ENCODE measurements at places on chromosomes 2 and 18.
A peak's percentile ranks its signal among the peaks of the same experiment; 100 is the strongest.

DNA sequence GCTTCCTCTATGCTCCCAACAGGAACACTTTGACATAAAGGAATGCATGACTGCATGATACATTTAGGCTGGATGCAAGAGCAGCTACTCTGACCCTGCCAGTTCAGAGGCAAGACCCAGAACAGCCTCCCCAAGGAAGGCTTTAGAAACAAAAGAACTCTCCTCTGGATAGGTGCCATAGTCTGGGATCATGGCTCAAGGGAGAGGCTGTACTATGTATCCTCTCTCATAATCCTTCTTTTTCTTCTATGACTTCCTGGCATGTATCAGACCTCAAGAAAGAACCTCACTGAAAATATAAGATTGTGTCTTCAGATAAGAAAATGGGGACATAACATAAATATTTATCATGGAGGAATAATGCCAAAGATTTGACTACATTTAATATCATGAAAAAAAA, 194.0 kb upstream of the LYPD1 start:
- no peak for DNase-seq

- DNase-seq, result peak; percentile 19
Observed at GRCh38 chr2:215771241-215771640, 242.1 kb downstream of the MREG start.

DNA sequence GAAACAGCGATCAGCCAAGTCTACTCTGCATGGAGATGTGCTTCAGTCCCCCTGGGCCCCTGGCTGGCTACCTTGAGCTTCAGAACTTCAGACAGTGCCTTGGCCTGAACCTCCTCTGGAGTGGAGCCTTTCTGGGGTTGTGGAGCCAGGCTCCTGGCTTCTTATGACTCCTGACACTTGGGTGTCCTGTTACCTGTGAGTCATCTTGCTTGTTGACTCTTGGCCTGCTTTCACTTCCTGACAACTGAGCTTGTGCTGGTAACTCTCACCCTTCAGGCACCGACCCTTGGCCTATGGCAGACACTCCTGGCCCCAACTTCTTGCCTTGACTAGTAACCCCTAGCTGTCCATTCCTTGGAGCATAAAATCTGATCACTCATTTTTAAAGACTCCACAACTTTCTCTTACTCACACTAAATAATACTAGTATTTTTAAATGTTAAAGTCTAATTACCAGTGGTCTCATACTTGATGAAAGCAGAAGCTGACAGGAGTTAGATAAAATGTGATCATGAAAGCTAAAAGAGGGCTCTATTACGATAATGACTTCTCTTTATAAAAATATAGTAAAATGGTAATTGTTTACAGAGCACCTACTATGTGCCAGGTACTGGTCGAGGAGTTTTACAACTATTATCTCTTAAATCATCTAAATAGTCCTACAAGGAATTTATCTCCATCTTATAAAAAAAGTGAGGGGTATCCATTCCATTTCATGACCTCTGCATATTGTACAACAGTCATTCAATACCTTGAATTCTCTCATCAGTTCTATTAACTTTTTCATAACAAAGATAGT, 46.3 kb upstream of the VIT start:
- no peak for DNase-seq

- no peak for DNase-seq
Observed at GRCh38 chr2:164510895-164511294, 110.4 kb downstream of the GRB14 start.

GRCh38 chr2:39069136-39069515, 51.7 kb downstream of the SOS1 start:
- DNase-seq, result no peak

DNA sequence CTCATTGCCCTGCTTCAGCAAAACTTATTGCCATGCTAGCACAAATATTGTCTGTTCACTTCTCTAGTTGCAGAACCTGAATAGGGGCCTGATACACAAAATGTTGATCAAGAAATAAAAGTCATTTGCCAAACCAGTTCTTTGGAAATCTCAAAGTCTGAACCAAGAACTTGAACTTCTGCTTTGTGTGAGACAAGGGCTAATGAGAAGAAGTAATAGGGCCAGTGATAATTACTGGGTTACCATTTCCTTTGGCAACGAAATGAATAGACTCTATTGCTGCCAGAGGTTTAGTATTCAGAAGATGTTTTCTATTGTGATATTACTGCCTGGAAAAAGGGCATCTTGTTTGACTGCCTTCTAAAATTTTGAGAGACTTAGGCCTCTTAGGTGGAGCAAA, 35.0 kb downstream of the TMEFF2 start:
- no peak for DNase-seq

- peak; percentile 32 for DNase-seq
Observed at GRCh38 chr2:69366-70344, 23.4 kb upstream of the FAM110C start.

DNA sequence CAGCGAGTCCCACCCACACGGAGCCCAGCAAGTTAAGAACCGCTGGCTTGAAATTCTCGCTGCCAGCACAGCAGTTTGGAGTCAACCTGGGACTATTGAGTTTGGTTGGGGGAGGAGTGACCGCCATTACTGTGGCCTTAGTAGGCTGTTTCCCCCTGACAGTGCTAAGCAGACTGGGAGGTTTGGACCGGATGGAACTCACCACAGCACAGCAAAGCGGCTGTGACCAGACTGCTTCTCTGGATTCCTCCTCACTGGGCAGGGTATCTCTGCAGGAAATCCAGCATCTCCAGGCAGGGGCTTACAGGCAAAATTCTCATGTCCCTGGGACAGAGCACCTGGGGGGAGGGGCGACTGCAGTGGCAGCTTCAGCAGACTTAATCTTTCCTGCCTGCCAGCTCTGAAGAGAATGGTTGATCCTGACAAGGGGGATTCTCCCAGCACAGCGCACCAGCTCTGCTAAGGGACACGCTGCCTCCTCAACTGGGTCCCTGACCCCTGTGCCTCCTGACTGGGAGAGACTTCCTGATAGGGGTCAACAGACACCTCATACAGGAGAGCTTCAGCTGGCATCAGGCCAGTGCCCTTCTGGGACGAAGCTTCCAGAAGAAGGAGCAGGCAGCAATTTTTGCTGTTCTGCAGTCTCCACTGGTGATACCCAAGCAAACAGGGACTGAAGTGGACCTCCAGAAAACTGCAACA, 425.4 kb downstream of the NYAP2 start:
- no peak for DNase-seq

- no peak for DNase-seq
Observed at GRCh38 chr2:219252084-219252483, 959 bp upstream of the TUBA4B start.

DNA sequence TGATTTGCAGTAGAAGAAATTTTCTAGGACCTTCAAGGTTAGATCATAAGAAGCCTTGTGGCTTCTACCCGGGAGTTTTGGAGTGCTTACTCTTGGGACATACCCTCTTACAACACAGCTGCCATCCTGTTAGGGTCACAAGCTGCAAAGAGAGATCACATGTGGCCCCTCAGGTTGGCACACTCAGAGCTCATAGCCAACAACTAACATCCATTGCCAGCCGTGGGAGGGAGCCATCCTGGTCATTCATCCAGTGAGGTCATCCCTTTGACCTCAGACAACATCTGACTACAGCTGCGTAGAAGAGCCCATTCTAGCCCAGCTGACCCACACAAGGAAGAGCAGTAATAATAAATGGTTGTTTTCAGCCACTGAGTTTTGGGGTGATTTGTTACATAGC, 76.9 kb upstream of the NABP1 start:
- DNase-seq, result no peak

DNA sequence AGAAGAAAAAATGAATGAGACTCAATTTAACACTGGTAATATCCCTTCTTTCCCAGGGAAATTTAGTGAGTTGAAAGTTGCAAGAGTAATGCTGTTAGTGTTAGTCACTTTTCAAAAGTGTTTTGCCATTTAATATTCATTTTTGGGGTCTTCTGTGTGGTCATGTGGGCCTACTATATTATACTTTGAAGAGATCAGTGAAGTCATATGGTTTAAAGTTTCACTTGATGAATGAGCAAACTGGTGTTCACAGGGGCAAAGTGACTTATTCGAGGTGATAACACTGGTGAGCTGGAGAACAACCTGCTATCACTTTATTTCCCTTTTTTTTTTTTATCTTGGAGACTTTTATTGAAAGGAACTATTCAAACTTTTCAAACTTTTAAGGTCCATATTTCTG, 196.0 kb downstream of the PLCL1 start:
- no peak for DNase-seq

- DNase-seq, result peak; percentile 64
Observed at GRCh38 chr2:74440378-74441169, 1.2 kb downstream of the RTKN start.

GRCh38 chr2:168662651-168663208, 139.7 kb upstream of the NOSTRIN start:
- DNase-seq, result no peak

- DNase-seq, result no peak
Observed at GRCh38 chr2:204655101-204655500, 109.8 kb downstream of the PARD3B start.

DNA sequence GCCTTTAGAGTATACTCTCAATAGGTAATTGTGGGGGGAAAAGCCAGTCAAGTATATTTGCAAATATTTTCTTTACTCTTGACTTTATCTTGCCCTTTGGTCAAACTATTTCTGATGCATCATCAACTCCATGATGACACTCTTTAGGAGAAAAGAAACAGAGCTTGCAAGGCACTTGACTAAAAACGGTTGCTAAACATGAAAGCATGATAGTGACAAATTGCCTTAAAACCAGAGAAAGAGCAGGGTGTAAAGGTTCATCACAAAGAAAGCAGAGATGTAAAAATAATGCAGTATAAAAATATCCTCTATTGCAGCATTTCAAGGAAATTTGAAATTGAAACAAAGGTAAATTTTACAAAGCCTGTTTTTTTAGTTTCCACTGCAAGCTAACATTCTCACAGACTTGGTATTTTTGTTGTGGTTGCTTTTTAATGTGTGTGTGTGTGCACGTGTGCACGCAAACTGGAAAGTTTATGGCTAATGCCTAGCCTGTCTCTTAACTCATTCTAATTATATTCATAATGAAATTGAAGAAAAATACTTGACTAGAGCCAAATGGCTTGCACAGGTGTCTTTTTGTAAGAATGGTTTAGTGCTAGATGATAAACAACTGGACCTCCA, 503.6 kb downstream of the ARHGAP15 start:
- DNase-seq, result no peak

DNA sequence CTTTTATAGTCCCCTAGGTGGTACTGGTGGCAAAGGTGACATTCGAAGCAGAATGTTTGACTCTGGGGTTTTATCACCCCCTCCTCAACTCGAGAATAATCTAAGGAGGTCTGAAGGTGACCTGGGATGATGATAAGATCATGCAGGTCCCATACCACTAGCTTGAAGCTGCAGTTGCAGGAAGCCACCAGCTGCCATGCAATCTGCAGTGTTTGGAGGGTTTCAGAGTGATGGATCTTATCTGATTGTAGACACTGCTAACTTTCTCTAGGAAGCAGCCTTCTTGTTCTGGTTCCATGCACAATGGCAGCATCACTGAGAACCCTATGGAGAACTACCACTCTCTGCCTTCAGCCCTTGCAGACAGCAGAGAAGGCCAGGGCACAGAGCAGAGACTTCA, 59.4 kb upstream of the LRPPRC start:
- DNase-seq, result no peak

DNA sequence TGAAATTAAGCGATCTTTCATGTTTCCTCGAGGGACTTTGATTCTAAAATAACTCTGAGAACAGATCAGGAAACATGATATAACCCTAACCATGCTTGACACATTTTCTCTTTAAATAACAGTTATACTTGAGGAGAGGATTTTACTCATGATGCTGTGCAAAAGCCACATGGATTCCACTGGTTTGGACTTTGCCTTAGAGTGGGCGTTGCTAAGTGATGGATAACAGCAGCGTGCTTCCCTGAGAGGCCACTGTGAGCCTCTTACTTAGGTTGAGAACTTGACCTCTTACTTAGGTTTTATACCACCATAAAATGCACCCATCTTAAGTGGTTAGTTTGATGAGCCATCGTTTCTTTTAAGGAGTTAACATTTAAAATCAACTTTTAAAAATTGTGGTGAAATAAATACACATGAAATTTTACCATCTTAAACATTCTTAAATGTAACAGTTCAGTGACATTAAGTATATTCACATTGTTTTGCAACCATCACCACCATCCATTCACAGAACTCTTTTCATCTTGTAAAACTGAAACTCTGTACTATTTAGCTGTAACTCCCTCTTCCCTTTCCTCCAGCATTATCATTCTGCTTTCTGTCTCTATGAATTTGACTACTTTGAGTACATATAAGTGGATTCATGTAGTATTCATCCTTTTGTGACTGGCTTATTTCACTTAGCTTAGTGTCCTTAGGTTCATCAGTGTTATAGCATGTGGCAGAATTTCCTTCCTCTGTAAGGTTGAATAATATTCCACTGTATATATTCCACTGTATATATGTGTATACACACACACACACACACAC, 22.6 kb downstream of the ANXA4 start:
- no peak for DNase-seq

DNA sequence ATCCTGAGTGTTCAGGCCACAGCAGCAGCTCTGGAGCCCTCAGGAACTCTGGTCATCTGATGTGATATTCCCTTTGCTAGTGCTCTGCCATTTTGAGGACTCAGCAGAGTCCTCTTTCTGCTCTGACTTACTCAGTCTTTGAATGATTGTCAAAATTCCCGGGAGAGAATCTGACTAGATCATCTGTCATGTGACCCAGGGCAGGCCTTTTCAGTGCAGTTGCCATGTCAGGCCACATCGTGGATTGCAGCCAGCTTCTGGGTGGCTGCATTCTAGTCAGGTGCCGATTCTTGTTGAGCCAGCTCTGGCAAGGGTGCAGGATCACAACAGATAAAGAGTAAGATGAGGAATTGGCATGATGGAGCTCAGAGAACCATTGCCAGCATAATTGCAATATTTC, 795.6 kb downstream of the CPS1 start:
- peak; percentile 15 for DNase-seq

DNA sequence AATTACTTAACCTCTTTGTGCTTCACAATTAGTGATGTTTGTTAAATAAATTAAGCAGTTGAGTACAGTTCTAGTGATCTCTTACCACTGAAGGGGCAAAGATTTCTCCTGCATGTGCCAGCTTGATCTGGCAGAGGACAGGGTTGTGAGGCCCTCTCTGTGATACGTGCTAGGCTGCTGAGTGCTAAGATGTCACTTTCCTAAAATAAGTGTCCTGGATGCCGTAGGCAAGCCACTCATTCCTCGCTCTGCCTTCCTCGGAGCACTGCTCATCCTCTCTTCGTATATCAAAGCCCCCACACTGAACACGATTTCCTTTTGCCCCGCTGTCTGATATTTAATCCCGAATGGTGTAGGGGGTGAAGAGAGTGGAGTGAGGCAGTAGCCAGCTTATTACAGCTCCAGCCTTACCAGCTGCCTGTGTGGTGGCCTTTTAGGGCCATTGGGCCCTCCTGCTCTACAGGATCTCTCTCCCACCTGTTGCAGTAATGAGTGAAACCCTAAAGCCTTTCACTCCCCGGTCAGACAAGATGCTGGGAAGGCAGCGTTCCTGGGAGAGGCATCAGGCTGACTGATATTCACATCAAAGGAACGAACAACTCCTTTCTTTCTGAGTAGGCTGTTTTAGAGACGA, 40.5 kb downstream of the PTPRM start:
- DNase-seq, result no peak

DNA sequence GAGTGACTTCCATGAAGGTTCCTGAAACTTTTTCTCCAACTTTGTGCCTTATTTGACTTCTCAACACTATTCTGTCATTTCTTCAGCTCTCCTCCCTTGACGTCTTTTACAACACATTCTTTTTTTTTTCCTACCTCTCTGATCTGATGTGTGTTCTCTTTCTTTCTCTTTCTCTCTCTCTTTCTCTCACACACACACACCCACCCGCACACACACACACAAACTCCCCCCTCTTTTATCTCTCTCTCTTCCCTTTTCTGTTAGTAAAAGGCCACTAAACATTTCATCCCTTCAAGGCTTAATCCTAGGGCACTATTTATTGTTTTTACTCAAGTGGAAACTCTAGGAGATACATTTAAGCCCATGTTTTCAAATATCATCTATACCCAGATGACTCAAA, 107.8 kb upstream of the CNTNAP5 start:
- peak; percentile 64 for DNase-seq

All from OCI-M1 (cell line).